ENCODE measurements at places on chromosomes 11 and 22. TPM values are rescaled to one million over a fixed set of nuclear protein-coding genes. Genes with fewer than 3 reads are reported as not detected.

The GLYAT gene
- not detected for total RNA-seq

The CSKMT gene
- total RNA-seq = 4.5 TPM

The OR4D5 gene
- not detected for total RNA-seq

The MS4A1 gene
- total RNA-seq = not detected

The RGL4 gene
- not detected for total RNA-seq
